Fibroblast of lung (primary cell): ENCODE measurements at places on chromosomes 7 and 10. TPM values are rescaled to one million over a fixed set of nuclear protein-coding genes. Genes with fewer than 3 reads are reported as not detected.

The ZNF722 gene
- total RNA-seq, result not detected in 2 replicates

The TET1 gene
- total RNA-seq, result 3.3 and 3.6 TPM in 2 replicates

The GLI3 gene
- total RNA-seq, result 6.2 and 6.4 TPM in 2 replicates

The LBX1 gene
- under 0.01 TPM in 2 replicates for total RNA-seq

The CLDN4 gene
- total RNA-seq, result under 0.01 and 0.26 TPM in 2 replicates

The ZNF33A gene
- total RNA-seq, result 11.6 and 11.8 TPM in 2 replicates

The HDAC9 gene
- 3.6 and 7.9 TPM in 2 replicates for total RNA-seq

The PPP1R9A gene
- total RNA-seq, result 3.1 and 3.3 TPM in 2 replicates

The INTS1 gene
- 22.9 and 35.5 TPM in 2 replicates for total RNA-seq

The KCNIP2 gene
- 0.77 and 1.8 TPM in 2 replicates for total RNA-seq

The HOXA4 gene
- total RNA-seq, result 0.33 and 0.51 TPM in 2 replicates
